Aorta (tissue), 5 donors: ENCODE measurements at places on chromosomes 2 and 18. TPM values are rescaled to one million over a fixed set of nuclear protein-coding genes. Genes with fewer than 3 reads are reported as not detected.

RRM2 gene
- total RNA-seq, result 4.3 TPM

NAT8 gene
- total RNA-seq, result not detected

HOXD8 gene
- 14.4 TPM for total RNA-seq

REG1B gene
- 3.8 TPM for total RNA-seq

- DNase-seq, result no peak
Measured at GRCh38 chr2:185645529-185645928, 93.1 kb upstream of the FSIP2 start.

- no peak for DNase-seq
Measured at GRCh38 chr2:21924640-21925285, 801.0 kb downstream of the TDRD15 start.

GRCh38 chr2:113906647-113907046, 16.8 kb downstream of the ACTR3 start:
- DNase-seq, result no peak

DNA sequence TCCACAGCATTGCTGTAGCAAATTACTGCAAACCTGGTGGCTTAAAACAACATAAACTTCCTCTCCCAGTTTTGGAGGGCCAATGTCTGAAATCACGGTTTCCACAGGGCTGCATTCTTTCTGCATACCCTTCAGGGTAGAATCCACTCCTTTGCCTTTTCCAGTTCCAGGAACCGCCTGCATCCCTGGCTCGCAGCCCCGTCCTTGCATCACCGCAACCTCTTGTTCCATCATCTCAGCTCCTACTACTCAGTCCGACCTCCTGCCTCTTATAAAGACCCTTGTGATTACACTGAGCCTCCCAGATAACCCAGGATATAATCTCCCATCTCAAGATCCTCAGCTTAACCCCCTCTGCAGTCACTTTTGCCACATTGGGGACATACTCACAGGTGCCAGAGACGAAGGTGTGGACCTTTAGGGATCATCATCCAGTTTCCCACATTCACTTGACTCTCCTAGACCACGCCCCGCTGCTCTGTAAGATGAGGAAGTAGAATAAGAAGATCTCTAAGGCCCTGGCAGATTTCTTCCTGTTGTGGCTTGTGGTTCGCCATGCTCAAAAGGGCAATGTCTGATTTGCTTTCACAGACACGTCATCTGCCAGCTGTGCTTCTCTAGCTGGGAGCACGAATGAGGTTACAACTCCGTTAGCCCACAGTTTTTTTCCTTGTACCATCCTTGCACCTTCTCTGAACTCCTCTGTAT, 103.6 kb upstream of the AGAP1 start:
- DNase-seq, result no peak

GRCh38 chr2:216508229-216508628, 9.6 kb downstream of the RPL37A start:
- no peak for DNase-seq
